GF-D8 (cell line): ENCODE measurements at places on chromosomes 11 and 22.

DNA sequence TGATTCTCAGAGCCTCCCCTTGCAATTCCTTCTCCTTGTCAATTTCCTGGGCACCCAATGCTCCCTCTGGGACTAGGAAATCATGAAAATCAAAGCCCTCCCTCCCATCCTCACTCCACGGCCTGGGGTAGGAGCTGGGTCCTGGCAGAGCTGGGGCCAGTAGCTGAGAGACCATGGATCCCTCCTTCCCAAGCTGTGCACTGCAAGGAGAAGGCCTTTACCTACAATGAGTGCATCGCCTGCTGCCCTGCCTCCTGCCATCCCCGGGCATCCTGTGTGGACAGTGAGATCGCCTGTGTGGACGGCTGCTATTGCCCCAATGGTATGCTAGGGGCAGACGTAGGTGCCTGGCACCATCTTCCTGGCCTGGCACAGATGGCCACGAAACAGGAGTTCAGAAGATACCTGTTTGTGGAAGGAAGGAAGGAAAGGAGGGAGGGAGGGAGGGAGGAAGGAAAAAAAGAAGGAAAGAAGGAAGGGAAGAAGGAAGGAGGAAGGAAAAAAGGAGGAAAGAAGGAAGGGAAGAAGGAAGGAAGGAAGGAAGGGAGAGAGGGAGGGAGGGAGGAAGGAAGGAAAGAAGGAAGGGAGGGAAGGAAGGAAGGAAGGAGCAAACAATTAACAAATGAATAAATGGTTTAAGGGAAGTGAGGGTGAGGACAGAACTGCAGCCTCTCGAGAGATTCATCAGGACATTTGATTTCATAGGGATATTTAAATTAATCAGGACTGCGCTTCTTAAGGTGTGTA is 12.5 kb downstream of the OTOG start:
- DNase-seq: no peak

GRCh38 chr22:39429916-39430575 is 26.8 kb upstream of the MGAT3 start:
- DNase-seq: no peak

DNA sequence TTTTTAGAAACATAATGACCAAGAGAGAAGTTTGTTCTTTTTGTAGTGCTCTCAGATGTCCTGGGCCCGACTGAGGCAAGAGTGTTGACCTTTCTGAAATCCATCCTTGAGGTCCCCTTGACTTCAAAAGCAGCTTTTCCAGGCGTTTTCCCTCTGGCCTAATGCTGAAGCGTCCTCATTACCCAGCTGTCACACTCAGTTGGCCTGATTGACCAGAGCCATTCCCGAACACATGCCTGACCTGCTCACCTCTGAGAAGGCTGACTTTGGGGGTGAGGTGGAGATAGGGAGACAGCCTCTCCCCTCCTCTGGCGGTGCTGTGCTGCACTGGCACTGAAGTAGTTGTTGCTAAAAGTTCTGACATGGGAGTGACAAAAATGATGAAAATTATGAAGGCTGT is 66.9 kb downstream of the ALX4 start:
- DNase-seq: no peak

- no peak for DNase-seq
These were observed 203.5 kb upstream of the MTNR1B start for GRCh38 chr11:92765965-92766371.

DNA sequence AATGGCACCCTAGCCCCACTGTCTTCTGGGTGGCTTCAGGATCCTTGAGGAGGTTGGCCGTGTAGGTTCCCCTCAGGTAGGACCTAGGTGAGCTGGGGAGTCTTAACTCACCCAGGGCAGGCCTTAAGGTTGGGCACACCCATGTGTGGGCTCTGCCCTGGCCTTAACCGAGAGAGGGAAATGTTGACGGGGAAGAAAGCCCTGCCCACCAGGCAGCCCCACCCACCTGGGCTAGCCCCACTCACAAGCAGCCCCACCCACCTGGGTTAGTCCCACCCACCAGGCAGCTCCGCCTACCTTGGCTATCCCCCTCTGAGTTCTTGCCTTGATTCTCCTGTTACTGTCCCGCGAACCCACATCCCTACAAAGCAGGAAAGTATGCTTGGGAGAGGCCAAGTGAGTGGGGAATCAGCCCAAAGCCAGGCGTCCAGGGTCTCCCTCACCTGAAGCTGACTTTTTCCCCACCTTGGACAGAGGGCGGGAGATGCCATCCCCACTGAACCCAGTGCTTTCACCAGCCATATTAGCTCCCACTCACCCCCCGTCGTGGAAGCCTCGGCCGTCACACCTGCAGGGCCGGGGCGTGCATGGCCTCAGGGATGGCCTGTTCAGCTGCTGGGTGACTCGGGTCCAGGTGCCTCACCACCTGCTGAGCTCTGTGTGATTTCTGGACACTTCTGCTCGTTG is at the start of gene MYEOV:
Gene MYEOV (plus strand): TSS at position 337 of the 687 bp plus-strand sequence. CDS start 1,200 bp downstream, outside the sequence.
- DNase-seq: no peak

DNA sequence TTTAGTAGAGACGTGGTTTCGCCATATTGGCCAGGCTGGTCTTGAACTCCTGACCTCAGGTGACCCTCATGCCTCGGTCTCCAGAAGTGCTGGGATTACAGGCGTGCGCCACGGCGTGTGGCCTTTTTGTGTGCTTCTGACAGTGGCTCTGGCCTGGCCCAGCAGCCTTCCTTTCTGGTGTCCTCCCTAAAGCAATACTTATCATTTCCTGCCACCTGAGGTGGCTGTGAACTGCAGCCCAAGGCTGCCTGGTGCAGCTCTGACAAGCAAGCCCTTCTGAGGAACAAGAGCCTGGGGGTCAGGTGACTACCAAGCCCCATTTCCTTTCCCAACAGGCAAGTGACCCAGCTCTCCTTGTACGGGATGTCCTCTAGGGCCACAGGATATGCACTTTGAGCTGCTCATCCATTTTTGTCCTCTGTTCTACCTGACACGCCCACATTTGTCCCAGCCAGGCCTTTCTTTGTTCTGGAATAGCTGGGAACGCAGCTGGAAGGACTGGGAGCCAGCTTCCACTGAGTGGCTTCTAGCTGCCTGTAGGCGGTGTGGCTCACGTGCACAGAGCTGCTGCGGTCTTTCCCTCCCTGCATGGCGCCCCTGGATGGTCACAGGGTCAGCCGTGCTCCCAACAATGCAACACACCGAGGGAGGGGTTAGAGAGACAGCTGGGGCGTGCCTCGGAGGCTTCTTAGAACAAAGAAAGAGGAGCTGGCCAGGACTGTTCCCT is 12.3 kb upstream of the BID start:
- peak; percentile 66 for DNase-seq

GRCh38 chr11:69667619-69668604 is 7.2 kb downstream of the LTO1 start:
- no peak for DNase-seq

GRCh38 chr11:21988477-21988876 is 204.4 kb upstream of the ANO5 start:
- no peak for DNase-seq

DNA sequence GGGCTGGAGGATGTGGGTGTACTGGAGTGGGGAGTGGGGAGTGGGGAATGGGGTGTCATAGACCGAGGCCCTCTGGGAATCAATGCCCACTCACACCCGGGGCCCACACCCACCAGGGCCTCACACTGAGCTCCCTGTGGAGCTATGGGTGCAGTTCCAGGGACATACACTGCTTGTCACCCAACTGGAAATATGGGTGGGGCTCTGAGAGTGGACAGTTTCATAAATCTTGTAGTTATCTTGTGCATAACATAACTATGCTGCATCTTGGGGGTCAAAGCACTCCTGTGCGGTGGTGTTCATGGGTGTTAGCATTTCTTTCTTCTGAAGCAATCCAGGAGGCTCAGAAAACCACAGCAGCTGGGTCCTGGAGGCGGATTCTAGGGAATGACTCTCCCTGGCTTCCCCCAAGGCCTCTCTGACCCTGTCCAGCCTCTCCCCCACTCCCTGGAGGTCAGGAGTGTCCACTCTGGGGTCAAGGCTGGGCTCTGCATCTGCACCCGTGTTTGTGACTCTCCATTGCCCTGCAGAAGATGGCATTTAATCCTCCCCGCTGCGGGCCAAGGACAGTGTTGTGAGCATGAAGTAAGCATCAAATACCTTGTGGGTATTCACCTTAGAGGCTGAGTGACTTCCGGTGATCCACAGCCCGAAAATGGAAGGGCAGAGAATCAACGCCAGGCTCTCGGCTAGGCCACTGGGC is 172.5 kb downstream of the CTTN start:
- DNase-seq: no peak

DNA sequence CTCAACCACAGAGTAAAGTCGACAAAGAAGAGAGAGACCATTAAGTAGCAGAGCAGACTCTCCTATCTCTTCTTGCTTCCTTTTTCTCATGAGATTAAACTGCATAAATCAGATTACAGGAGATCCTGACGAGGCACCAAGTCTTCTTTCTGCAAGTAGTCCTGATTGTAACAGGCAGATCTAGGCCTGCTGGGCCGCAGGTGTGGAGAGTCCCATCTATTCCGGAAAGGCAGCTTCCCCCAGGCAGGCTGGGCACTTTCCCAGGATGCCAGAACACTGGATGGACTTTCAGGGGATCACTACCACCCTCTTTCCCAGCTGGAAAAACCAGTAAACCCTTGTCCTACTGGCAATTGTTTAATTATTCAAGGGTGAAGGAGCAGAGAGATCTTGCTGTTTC is 173.0 kb upstream of the CADM1 start:
- DNase-seq: no peak

- DNase-seq: no peak
These were observed 113.0 kb upstream of the SYT13 start for GRCh38 chr11:45399166-45399565.

- DNase-seq: no peak
These were observed 74.3 kb downstream of the MYEOV start for GRCh38 chr11:69368119-69368880.

DNA sequence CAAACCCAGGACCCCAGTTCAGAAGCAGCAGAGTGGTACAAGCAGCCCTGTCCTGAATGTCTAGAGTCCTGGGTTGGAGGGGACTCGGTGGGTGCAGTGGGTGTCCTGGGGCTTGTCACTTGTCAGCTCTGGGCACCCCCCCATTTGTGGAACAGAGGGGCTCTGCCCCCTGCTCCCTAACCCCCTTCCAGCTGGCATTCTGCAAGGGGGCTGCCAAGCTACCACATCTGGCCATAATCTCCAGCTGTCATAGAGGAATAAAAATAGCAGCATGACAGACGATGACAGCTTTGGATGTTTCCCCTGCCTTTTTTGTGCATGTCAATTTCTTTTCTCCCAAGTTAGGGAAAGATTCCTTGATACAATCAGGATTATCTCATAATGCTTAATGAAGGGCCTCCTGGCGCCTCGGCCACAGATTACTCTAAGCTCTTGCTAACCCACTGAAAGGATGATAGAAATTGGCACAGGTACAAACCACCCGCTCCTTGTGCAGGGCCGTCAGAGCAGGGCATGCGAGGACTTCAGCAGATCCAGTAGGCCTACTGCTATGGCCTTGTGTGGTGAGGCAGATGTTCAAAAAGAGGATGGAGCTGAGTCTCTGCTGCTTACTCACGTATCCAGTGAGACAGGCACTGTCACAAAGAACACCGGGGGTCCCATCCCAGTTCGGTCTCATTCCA is 83.0 kb downstream of the ISX start:
- DNase-seq: no peak

GRCh38 chr22:49057910-49058309 is 769.8 kb downstream of the BRD1 start:
- DNase-seq: no peak
